Right cardiac atrium (tissue), 5 donors: ENCODE measurements at places on chromosomes 16 and 17. TPM values are rescaled to one million over a fixed set of nuclear protein-coding genes. Genes with fewer than 3 reads are reported as not detected.

The MYH3 gene
- 0.45 TPM for polyA plus RNA-seq

DNA sequence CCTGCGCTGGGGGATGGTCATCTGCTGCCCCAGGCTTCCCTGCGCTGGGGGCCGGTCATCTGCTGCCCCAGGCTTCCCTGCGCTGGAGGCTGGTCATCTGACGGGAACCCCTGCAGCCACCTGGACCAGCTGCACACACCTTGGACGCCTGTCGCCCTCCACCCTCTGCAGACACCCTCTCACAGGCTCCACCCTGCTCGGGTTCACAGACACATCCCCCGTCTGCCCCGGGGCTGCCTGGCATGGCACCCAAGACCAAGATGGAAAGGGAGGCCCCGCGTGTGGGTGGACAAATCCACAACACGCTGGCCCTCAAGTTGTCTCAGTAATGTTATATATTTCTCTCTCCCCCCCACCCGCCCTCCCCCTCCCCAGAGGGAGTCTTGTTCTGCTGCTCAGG, 89.6 kb downstream of the ANKRD11 start:
- no peak for DNase-seq

DNA sequence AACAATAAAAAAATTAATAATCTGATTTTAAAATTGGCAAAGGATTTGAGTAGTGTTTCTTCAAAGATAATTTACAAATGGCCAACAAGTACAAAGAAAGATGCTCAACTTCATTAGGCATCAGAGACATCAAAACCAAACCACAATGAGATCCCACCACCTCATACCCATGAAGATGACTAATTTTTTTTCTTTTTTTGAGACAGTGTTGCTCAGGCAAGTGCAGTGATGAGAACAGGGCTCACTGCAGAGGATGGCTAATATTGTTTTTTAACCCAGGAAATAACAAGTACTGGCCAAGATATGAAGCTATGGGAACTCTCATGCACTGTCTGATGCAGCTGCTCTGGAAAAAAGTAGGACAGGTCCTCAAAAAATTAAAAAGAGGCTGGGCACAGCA, 14.9 kb downstream of the WDR45B start:
- no peak for DNase-seq

The C1QTNF8 gene
- polyA plus RNA-seq, result 0.05 TPM

DNA sequence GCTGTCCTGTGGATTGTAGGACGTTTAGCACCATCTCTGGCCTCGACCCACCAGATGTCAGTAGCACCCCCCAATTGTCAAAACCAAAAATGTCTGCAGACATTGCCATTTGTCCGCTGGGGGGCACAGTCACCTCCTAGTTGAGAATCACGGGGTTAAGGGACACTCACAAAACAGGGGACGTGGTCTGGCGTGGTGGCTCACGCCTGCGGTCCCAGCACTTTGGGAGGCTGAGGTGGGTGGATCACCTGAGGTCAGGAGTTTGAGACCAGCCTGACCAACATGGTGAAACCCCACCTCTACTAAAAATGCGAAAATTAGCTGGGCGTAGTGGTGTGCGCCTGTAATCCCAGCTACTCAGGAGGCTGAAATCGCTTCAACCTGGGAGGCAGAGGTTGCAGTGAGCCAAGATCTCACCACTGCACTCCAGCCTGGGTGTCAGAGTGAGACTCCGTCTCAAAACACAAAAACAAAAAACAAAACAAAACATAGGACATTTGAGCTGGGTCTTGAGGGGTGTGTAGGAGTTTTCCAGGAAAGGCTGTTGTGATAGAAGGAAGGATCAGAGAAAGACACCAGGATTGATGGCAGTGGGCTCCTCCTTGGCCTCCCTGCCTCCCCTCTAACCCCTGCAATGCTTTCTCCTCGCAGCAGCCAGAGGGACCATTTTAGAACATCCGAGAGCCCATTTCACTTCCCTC, 171.8 kb upstream of the GSE1 start:
- no peak for DNase-seq

DNA sequence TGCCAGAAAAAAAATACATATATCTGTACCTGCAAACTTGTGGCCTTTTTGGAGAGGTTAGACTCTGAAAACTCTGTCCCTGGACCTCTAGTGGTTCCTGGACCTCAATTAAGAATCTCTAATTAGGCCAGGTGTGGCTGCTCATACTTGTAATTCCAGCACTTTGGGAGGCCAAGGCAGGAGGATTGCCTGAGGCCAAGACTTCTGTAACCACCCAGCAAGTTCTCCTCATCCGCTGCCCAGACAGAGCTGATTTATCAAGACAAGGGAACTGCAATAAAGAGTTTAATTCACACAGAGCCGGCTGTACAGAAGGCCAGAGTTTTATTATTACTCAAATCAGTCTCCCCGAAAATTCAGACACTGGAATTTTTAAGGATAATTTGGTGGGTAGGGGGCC, 4.2 kb downstream of the ASPA start:
- DNase-seq, result no peak
